ENCODE measurements at places on chromosomes 13 and 19.

- DNase-seq: peak; percentile 74
Measured at GRCh38 chr19:20077791-20078463, at the start of gene ZNF90. ZNF90 (plus strand) TSS chr19:20078000; CDS start chr19:20078133, 133 bp downstream.

- DNase-seq: no peak
Measured at GRCh38 chr19:5106191-5106726, 137.3 kb downstream of the KDM4B start.

DNA sequence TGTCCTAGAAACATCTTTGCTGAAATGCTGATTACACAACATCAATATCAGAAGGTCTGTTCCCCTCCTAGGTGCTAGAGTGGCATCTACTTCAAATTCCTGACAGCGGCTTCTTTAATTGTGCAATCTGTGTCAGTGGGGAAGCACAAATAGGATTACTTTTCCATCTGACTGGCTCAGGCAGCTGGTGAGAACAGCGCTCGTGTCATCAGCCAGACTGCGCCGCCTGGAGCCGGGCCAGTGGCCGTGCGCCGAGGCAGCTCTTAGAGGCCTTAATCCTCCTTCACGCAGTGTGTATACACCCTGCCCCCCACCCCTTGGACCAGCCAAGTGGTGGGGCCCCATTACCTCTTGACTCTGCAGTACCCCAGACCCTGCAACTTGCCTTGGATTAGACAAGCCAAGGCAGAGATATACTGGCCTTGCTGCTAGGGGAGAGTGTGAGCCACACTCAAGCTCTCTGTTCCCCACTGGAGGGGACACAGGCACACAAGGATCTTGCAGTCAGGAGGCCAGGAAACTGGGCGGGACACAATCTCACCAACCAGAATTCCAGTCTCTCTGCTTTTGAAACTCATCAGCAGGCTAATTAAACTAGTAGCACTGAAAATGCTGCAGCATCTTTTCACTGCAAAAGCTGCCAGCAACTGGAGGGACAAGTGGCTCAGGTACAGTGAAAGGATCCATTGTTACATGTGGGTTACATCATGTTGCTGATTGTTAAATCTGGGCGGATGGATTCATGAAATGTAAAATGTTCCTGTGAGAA, 48.9 kb upstream of the EPHX3 start:
- DNase-seq: no peak

DNA sequence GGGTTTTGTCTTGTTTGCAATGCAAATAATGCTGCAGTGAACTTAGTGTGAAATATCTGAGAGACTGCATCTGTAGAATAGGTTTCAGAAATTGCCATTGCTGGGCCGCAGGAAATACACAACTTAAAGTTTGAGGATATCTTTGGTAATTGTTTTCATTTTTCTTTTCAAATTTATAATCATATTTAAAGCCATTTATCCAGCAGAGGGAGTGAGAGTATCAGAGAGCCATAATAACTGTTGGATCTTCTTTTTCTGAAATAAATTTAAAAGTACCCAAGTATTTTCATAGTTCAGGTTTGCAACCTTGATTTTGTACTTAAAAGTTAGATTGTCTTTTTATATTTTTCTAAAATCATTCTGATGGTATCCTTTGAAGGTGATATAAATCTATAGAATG, 99.4 kb downstream of the ZMYM2 start:
- DNase-seq: no peak

DNA sequence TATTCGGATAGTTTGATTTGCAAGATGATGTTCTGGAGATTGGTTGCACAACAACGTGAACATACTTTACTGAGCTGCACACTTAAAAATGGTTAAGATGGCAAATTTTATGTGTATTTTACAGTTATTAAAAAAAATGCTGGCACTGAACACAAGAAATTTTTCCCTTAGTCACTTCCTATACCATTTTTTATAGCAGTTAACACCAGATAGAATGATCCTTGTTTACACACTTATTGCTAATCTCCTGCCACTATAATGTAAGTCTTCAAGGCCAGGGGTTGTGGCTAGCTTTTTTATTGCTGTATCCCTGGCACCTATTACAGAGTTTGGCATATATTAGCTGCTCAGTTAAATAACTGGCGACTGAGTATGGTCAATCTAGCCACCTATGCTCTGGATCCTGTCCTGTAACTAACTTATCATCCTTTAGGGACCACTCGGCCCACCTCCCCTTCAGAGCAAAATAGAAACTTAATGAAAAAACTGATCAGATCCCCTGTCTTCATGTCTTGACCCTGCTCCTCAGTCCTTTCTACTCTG, 2.0 kb upstream of the EBPL start:
- no peak for DNase-seq

GRCh38 chr19:44671400-44671799, at the start of gene CEACAM19:
CEACAM19 (plus strand) TSS chr19:44671482; CDS start chr19:44671932, 450 bp downstream.
- DNase-seq: no peak

DNA sequence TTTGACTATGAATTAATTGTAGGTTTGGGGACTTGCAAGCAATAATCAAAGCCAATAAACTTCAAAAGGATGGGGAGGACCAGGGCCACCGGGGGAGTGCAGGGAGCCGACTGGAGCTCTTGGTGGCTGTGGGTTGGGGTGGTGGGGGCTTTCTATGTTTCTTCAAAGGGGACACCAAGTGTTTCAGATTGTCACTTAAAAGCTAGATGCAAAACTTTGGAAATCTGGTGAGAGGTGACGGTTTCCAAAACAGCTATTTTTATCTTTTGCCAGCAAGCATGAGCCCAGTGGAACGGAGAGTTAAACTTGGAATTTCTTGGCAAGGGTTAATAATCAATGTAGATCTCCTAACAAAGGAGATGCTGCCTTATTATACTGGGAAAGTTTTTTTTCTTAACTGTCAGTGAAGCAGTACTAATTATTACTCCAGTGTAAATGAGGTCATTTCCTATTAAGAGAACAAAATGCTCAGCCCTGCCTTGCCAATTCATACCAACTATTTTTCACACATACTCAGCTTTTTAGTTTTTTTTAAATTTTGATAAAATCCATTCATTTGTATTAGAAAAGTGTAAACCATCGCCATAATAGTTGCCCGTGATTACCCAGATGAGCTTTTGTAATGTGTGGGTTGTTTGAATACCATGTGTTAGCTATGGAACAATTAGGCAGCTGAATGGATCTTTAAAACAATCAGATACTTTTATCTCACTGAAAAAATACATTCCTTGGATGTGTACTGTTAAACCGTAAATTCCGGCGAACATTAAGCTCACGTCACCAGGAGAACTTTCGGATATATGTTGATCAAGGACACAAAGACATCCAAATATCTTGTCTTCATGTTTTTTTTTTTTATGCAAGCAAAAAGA, 95.9 kb upstream of the ZNF536 start:
- no peak for DNase-seq

- DNase-seq: no peak
Measured at GRCh38 chr19:34241513-34242337, 12.6 kb upstream of the GARRE1 start.

GRCh38 chr13:100552755-100553154, 35.8 kb downstream of the GGACT start:
- DNase-seq: no peak

GRCh38 chr19:48445256-48445605, 552 bp upstream of the GRWD1 start:
- DNase-seq: no peak

- DNase-seq: no peak
Measured at GRCh38 chr13:21556051-21556450, 47.9 kb downstream of the MICU2 start.

DNA sequence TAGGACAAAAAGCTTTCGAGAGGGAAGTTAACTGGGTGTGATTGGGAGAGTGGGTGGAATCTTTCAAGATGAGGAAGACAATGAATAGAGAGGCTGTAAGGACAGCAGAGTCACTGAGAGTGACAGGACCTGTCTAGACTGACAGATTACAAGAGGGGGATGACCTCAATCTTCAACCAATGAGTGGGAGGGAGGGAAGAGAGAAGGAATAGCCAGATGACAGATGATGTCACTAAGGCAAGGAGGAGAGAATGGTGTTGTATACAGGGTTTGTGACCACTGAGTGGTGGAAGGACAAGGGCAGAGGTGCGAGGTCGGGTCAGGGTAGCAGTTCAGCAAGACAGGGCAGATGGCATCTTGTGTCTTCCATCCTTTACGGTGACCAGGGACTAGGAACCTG, 5.8 kb upstream of the ILF3 start:
- no peak for DNase-seq

DNA sequence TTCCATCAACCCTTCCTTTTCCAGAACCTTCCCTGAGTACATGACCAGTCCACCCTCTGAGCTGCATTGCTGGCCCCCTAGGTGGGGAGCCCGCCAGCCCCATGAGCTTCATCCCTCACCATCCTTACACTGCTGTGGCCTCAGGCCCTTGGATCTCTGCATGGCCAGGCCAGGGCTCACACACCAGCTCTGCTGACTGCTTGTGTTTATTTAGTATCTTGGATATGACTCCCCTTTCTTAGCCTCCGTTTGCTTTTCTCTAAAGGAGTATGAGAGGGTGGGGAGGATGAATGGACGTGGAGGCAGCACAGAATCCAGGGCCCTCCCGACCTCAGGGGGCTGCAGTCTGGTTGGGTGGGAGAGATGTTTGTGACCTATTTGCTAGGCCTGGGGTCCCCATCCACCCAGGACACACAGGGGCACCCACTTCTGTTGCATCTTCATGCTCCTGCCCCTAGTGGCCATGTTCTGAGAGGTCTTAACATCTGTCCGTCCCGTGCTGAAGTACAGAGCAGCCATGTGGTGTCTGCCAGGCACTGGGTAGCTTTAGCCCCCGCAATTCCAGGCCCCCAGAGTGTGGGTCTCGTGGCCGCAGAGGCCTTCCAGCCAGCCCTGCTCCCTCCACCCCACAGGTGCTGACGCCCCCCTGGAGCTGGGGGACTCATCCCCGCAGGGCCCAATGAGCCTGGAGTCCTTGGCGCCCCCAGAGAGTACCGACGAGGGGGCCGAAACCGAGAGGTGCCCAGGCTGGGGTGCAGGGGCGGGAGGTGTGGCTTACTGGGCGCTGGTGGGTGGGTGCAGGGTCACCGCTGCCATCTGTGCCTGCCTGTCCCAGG, 13.0 kb downstream of the ARHGEF1 start:
- no peak for DNase-seq

DNA sequence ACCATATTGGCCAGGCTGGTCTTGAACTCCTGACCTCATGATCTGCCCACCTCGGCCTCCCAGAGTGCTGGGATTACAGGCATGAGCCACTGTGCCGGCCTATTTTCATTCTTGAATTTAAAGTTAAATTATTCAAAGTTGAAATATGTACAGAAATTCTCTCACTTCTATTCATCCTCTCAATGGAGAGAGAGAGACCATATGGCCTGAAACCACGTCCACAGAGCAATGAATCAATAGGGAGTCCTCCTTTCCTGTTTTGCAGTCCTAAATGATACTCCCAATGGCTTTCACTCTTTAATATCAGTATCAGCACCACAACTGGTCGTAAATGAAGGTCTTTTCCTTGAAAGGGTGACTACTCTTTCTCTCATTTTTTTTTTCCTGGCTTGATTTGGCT, 30.5 kb upstream of the KCTD4 start:
- DNase-seq: no peak

GRCh38 chr19:4369109-4369887, 25.9 kb downstream of the MPND start:
- peak; percentile 36 for DNase-seq

DNA sequence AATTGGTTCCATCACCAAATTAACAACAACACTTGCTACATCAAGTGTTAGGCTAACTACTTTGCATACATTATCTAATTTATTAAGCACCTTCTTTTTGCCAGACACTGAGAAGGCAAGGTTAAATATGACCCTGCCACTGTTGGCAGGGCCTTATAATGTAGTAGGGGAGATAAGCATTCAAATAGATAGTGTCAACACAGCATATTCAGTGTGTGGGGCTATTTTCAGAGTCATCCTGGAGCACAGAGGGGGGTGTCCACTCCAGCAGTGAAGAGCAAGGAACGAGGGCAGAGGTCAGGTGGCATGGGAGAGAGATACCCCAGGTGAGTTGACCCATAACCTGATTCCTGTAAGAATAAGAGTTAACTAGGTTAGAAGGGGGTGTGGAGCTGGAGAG, 121.6 kb downstream of the COG6 start:
- no peak for DNase-seq

DNA sequence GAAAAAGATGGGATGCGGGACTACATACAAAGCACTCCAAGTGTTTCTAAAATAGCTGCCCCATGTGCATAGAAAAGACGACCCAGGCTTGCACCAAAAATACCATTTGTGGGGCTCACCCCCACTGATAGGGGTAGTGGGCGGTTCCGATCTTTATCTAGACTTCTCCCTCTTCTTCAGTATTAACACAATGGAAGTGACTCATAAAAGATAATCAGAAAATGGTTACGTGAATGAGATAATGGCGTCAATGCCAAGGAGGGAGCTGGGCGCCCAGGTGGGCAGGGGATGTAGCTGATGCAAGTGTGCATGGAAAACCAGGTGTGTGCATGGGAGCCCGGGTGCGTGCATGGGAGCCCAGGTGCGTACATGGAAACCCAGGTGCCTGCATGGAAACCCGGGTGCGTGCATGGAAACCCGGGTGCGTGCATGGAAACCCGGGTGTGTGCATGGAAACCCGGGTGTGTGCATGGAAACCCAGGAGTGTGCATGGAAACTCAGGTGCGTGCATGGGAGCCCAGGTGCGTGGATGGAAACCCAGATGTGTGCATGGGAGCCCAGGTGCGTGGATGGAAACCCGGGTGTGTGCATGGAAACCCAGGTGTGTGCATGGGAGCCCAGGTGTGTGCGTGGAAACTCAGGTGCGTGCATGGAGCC, 32.7 kb downstream of the LAMP1 start:
- DNase-seq: no peak

GRCh38 chr19:18287836-18288772, 6.7 kb upstream of the JUND start:
- DNase-seq: no peak

DNA sequence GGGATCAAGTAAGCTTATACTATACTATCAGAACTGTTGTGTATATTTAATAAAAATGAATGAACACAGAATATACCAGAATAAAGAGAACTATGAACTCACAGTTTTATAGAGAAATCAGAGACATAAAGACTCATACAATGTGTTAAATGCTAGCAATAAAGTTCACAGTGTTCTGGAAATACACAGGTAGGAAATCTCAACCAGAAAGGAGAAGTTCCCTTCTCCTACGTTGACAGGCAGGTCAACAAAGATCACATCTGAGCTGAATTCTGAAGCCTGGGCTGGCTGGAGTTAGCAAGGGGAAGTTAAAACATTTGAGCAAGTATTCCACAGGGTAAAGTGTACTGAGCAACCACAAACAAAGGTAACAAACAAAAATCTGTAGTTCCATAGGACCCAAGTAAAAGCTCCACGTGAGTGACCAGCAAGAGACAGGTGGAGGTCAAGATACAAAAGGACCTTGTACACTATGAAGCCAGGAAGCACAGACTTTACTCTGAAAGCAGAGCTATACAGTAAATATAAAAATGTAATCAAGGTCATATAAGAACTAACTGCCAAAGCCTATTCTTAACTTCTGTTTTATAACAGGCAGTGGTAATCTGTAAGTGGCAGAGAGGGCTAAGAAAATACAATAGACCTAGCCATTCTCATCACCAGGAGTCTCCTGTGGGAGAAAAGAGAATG, 13.0 kb downstream of the FBXL3 start:
- DNase-seq: no peak

DNA sequence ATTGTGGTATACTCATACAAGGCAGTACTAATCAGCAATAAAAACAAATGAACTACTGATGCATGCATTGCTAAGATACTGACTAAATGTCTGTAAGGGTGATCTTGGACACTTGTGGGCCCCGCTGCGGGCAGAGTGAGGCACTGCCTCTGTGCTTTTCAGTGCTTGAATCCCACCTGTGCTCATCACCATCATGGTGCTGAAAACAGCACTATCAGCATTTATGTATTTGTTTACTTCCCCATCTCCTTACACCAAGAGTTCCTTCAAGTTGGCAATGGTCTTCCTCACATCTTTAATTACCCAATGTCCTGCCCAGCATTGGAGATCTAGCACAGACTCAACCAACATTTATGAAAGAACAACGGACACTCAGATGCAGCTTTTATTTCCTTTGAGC, 193.7 kb upstream of the RFC3 start:
- DNase-seq: no peak

Data from activated T-cell treated with anti-CD3 and anti-CD28 coated beads for 1 hour (primary cell).